ENCODE measurements at places on chromosomes 11 and 22.

GRCh38 chr22:35564975-35565867, 24.6 kb downstream of the RASD2 start:
- no peak for DNase-seq

DNA sequence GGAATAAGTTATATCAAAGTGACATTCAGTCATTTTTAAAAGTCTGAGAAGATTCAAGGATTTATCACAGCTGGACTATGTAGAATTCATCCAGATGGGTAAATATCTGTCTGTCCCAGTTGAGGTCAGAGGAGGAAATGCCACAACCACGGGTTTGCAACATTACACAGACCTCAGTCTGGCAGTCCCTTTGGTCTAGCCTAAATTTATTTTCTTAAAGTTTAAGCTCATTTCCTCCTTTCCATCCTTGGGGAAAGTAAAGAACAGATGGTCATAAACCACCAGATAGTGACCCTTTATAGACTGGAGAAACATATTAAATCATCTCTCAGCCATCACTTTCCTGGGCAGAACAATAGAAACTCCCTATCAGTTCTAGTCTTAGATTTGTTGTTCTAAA, 238.4 kb upstream of the DDI1 start:
- no peak for DNase-seq

DNA sequence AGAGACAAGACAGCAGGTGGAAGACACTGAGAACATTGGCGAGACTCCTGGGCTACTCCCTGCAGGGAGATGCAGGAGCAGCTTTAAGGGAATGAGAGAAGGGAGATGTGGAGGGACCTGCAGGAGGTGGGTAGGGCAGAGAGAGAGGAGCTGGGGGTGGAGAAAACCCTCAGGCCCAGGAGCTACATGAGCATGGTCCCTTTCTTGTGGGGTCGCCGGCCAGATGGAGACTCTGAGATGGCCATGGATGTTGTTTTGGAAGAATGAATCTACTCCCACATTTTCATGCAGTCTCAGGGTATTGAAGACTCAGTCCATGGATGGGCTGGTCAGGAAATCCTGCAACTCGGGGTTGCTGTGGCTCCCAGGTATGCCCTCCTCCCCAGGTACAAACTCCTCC, 1381.9 kb downstream of the TBC1D22A start:
- no peak for DNase-seq

- no peak for DNase-seq
These were observed 83.9 kb downstream of the PTPRJ start for GRCh38 chr11:48064306-48064705.

DNA sequence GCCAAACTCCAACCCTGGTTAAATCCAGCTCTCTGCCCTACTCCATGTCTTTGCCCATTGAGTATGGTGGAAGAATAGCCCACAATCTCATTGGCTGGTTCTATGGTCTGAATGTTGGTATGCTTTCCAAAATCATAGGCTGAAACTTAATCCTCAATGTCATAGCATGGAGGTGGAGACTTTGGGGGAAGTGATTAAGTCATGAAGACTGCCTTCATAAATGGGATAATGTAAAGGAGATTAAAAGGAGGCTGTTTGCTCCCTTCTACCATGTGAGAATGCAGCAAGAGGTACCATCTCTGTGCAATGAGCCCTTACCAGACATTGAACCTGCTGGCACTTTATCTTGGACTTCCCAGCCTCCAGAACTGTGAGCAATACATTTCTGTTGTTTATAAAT, 54.4 kb upstream of the FDX1 start:
- DNase-seq = no peak

GRCh38 chr11:119339589-119340334, 921 bp downstream of the C1QTNF5 start:
- no peak for DNase-seq

DNA sequence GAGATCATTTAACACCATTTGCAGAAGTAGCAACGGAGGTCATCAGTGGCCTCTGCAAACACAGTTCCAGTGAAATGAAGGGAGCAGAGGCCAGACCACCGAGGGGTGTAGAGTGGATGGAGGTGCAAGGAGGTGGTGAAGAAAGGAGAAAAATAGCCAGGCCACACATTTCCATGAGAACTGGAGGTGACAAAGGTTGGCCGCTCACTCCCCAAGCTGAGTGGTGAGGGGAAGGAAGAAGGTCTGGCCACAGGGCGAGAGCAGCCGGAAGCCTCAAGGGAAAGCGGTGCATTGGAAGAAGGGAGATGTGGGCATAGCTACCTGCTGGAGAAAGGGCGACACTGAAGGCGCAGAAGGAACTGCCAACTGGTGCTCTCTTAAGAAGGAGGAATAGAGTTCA, 20.1 kb upstream of the TMPRSS4 start:
- no peak for DNase-seq

DNA sequence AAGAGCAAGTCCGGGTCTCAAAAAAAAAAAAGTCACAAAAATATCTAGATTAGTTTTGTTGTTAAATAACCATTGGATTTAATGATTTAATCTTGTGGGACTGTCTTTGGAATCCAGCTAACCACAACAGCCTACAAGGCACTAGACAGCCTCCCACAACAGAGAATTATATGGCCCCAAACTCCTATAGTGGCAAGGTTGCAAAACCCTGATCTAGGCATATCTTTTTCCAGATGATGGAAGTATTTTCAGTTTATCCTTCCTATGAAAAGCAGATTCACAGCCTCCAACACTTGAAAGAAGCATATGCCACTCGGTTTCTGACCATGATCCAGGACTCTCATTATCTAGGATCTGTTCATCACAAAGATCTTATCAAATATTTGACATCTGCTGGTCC, 5.4 kb upstream of the C11orf87 start:
- DNase-seq = peak; percentile 32

All from NCI-H524 (cell line).